ENCODE measurements at places on chromosomes 11 and 22. TPM values are rescaled to one million over a fixed set of nuclear protein-coding genes. Genes with fewer than 3 reads are reported as not detected.

Gene CCDC85B
- 83.5 TPM for total RNA-seq

Gene SAA4
- not detected for total RNA-seq

Gene KRTAP5-8
- total RNA-seq = not detected

Gene MRTFA
- 17.4 TPM for total RNA-seq

Gene MRPL11
- 32.0 TPM for total RNA-seq

Gene EIF4G2
- 775 TPM for total RNA-seq

Gene KRTAP5-7
- total RNA-seq = not detected

Gene DNAJB13
- total RNA-seq = not detected

Gene ADM2
- total RNA-seq = 0.37 TPM

Gene APOBEC3G
- total RNA-seq = 11.0 TPM

Gene IGLL1
- total RNA-seq = not detected

Gene OR9I1
- total RNA-seq = not detected

Gene LGALS12
- not detected for total RNA-seq

Gene OR2AG1
- not detected for total RNA-seq

Gene C11orf86
- not detected for total RNA-seq

Gene MAPK1
- 62.8 TPM for total RNA-seq

Gene DGAT2
- 0.25 TPM for total RNA-seq

Gene MYO18B
- 11.1 TPM for total RNA-seq

Gene PARVG
- 0.13 TPM for total RNA-seq
